Aorta (tissue), 5 donors: ENCODE measurements at places on chromosomes 7 and 10. TPM values are rescaled to one million over a fixed set of nuclear protein-coding genes. Genes with fewer than 3 reads are reported as not detected.

Gene C10orf53
- total RNA-seq, result not detected

Gene NPC1L1
- total RNA-seq, result 0.39 TPM

Gene DRGX
- total RNA-seq, result not detected

Gene C10orf62
- total RNA-seq, result 0.29 TPM

Gene HOXA11
- total RNA-seq, result 0.81 TPM

Gene SAP25
- total RNA-seq, result 2.1 TPM
